Left hindlimb (tissue), 1 donor: ENCODE measurements at places on chromosomes 3 and 15.

DNA sequence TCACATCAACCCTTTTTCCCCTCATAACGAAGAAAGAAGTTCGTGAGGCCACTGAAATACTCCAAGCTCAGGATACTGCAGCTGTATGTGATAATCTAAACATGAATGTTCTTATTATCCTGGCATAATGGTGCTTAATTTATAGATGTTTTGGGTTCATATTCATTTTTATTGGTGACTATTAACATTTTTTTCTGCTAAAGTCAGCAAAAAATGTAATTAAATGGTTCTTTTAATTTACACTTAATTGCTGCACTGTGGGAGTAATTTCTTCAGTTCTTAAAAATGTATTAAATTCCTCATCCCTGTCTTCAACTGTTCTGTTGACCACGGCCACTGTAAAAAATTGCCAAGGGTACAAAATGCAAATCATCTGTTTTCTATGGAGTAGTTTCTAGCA is 95.6 kb downstream of the CDIN1 start:
- no peak for DNase-seq

GRCh38 chr3:41184394-41184793 is 14.9 kb upstream of the CTNNB1 start:
- no peak for DNase-seq

- peak; percentile 39 for DNase-seq
These were observed 258.1 kb downstream of the TBL1XR1 start for GRCh38 chr3:176939022-176939817.

DNA sequence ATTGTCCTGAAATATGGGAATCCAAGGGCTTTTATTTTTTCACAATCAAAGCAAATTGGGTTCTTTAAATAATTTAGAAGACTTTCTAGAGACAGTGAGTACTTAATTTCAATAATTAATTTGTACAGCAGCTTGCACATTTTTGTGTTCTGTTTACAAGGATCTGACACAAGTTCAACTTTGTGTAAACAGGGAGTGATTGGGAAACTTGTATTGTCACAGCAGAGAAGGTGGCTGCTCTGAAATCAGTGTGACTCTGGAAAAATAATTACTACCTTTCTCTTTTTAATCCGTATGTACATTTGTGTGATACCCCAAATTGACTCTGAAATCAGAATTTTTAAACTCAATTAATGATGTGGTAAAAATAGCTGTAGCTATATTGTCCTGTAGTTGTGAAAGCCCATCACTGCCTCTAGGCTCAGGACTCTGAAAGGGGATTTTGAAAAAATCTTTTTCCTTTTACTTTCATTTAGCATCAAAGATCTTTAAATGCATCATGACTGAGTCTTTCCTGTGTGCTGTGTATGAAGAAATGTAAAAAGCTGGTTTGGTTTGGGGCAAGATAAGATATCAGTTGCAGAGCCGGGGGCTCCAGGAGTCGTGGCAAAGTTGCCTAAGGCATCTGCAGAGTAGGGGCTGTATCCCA is 45.1 kb downstream of the MFSD1 start:
- no peak for DNase-seq

- peak; percentile 31 for DNase-seq
These were observed 730.7 kb downstream of the SQOR start for GRCh38 chr15:46365572-46365971.

GRCh38 chr3:99286266-99286845 is 352.0 kb upstream of the COL8A1 start:
- no peak for DNase-seq

DNA sequence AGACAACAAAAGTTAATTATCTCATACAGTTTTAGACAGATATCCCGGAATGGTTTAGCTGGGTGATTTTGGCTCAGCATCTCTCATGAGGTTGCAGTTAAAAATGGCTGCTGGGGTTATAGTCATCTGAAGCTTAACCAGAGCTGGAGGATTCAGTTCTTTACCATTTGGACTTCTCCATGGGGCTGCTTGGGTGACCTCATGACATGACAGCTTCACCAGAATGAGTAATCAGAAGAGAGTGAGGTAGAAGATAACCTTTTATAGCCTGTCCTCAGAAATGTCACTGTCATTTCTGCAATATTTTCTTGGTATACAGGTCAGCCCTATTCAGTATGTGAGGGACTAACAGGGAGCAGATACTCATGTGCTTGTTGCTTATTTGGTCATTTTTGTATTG is 30.9 kb downstream of the TFG start:
- no peak for DNase-seq

DNA sequence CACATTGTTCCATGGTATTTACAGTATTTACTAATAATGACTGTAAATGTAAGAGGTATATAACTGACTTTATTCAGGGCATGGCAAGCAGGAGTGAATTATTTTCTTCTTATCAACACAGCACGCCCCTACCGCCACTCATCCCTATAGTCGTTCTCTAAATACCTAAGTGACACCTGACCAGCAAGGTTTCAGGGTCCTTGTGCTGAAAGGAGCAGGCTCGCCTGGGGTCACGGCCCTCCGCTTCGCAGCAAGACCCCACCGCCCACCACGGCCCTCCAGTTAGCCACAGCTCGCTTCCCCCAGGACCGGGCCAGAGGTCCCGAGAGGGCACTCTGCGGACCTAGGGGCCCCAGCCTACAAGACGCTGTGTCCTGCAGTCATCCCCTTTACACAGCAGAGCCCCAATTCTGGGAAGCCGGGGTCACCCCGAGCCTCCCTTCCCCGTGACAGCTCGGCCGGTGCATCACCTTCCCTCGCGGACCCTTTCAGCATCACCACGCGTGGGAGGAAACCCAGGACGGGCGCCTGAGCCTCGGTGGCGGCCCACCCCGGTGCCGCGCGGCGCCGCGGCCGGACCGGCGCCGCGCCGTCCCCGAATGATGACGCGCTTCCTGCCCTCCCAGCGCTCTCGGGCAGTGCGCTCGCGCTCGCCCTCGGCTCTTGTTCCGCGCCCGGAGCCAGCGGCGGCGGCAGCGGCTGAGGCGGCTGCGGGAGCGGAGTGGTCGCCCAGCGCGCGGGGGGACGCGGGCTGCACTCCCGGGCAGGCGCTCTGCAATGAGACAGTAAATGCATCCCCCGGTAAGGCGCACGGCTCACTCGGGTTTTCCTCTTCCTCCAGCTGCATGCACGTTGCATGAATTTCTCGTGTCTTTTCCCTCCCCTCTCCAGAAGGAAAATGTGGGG is 225.1 kb upstream of the C2CD4B start:
- peak; percentile 84 for DNase-seq

DNA sequence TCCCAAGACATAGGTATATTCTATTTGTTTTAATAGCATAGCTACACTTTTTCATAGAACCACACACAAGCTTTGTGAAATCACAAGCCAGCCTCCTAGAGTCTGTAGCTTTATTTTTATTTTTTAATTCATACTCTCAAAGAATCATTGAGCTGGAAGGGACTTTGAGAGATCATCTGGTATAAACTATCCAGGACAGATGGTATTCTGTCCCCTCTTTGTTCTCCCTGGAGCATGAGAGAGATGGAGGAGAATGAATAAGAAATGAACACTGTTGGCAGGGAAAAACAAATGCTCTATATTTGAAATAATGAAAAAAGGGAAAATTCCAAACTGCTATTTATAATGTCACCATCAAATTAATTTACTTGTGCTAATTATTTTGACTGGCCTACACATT is 338.7 kb upstream of the IL12A start:
- DNase-seq, result no peak

- no peak for DNase-seq
These were observed 71.6 kb downstream of the FLNB start for GRCh38 chr3:58079773-58080172.

DNA sequence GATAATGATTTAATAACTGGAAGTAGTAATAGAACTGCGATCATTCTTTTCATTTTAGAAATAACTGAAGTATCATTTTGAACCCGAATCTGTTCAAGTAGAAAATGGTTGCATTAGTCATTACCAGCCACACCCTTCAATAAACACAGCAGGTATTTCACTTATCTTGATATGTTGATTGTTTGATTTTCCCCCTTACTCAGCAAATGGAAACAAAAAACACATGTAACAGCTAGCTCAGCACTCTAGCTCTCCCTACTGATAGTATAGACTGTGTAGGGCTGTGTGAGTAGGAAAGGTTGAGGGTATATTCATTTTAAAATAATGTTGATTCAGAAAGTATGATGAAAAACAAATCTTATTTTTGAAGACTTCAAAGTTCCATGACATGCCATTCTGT is 1.1 kb upstream of the GPR149 start:
- no peak for DNase-seq

DNA sequence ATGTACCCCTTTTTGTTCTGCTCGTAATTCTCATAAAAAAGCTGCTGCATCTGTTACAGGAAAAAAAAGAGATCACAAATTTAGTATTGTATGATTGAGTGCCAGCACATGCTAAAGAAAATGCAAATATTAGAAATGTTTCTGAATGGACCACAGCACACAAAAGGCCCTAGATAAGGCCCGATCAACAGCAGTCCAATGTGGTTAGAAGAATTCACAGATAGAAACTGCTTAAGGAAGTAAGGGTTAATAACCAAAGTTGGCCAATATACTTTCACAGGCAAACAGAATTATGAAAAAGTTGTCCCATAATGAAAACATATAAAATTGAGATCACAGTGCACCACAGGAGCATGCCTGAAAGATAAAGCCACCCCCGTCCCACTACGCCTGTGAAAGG is 72.9 kb downstream of the CHSY1 start:
- DNase-seq, result no peak

GRCh38 chr3:193656878-193657282 is 63.9 kb downstream of the OPA1 start:
- DNase-seq, result no peak

DNA sequence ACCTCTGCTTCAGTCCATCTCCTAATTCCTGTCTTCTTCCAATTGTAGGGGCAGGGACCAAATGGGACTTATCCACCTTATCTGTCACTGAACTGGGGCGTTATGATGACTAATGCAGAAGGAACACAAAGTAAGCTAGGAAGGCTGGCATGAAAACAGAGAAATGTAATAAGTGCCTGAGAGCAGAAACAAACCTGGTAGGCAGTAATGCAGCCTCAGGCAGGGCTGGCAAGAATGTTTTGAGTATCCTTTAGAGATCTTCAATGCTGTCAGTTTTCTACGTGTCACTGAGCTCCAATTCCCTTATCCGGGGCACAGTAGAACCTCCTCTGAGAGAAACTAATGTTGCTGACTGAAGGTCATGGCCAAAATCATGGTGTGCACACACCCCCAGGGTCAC is 246.2 kb upstream of the TBL1XR1 start:
- DNase-seq, result no peak

GRCh38 chr15:85793641-85794597 is 806 bp downstream of the KLHL25 start:
- DNase-seq, result no peak

DNA sequence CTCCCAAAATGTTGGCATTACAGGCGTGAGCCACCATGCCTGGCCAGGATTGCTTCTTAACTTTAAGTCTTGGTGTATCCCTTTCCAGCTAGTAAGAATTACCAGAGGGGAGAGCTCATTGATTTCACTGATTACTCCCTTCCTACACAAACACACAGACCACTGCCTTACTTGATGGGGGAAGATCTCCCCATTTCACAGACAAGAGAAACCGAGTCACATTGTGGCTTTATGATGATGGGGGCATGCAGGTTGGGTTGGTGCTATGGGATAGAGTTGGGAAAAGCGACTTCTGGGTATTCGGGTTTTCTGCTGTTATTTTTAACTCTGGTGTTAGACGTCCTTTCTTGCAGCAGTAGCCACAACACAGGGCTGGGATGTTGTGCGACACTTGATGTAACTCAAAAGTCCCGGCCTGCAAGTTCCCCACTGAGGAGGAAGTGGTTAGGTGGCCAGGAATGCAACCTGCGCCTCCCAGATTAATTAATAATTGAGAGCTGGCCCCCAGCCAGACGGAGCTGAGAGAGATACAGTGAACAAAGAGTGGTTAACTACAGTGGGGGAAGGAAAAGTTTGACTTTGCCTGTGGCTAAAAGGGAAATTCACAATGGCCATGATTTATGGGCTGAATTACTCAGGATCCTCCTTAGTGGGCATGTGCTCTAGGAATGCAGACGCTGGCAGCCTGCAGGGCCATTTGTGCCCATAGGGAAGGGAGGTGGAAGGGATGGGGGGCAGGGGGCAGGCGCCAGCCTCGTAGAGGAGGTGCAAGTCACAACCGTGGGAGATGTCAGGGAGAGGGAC is 63.6 kb downstream of the SMAD6 start:
- no peak for DNase-seq

GRCh38 chr3:146052056-146052790 is 108.8 kb downstream of the PLOD2 start:
- DNase-seq, result no peak

DNA sequence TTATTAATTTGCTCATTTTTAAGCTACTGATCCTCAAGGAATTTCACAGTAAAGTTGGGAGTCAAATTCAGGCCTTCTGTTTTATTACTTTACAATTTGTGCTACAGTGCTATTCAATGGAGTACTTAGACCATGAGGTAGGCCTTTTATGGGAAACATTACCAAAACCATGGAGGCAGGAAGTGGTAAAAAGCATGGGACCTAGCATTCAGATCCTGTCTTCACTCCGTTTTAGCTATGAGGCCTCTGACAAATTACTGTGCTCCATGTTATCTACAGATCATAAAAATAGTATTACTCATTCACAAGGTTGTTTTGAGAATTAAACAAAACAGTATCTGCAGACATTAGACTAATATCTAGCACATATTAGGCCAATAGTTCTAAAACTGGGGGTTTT is 140.6 kb upstream of the SLITRK3 start:
- no peak for DNase-seq

DNA sequence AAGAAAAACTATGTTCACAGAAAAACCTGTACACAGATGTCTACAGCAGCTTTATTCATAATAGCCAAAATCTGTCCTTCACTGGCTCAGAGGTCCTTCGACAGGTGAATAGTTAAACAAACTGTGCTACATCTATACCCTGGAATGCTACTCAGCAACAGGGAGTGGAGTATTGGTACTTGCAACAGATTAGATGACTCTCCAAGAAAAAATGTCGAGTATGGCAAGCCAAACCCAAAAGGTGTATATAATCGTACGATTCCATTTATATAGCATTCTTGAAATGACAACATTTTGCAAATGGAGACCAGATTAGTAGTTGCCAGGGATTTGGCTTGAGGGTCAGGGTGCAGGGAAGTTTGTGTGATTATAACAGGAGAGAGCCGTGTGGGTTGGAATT is 22.4 kb upstream of the RGMA start:
- DNase-seq, result no peak

DNA sequence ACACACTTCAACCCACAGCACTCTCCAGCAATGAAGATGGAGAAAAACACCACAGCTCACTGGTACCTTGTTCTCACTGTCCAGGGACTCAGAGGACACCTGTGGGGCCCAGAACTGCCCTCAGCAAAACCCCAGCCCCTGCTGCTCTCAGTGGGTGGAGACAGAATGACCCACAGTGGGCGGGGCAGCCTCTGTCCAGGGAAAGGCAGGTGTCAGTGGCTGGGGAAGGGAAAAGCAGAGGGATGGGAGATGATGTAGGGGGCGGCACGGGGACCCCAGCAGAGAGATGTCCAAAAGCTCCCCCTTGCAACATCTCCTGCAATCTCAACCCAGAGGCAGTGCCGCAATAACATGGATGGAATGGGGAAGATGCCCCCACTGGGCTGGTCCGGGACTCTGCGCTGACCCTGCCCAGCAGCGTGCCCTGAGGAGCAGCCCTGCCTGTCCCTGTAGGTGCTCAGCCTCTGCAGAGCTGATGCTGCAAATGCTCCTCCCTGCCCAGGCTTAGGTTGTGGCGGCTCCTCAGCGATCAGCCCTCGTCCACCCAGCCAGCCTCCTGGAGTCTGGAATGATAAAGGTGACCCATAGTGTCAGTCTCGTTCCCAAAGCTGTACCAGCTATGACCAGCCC is 193.9 kb downstream of the XXYLT1 start:
- no peak for DNase-seq
